ENCODE measurements at places on chromosomes 6 and 20.

- no peak for DNase-seq
These were observed 40.9 kb downstream of the CDKAL1 start for GRCh38 chr6:20575125-20575524.

GRCh38 chr6:56314683-56315523 lies 67.5 kb upstream of the COL21A1 start:
- no peak for DNase-seq

GRCh38 chr20:17895641-17896171 lies 72.9 kb downstream of the SNX5 start:
- DNase-seq, result no peak

DNA sequence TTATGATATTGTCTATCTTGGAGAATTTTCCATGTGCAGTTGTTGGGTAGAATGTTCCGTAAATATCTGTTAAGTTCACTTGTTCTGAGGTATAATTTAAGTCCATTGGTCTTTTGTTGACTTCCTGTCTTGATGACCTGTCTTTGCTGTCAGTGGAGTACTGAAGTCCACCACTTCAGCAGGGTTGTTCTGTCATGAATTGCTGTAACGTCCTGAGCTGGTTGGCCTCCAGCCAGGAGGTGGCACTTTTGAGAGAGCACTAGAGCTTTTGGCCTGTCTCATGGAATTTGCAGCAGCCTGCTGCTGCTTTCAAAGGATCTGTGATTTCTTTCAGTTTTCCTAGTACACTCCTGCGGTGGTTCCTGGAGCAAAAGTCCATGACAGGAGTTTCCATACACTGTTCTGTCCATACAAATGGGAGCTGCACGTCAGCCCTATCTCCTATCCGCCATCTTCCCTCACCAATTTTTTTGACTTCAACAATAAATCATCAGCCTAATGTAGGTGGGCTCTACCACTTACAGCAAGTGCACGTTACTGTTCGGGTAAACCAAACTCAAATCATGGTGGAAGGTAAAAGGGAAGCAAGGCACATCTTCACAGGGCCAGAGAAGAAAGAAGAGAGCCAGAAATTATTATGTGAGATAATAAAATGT lies 46.9 kb upstream of the TRERF1 start:
- DNase-seq, result no peak

- DNase-seq, result peak; percentile 58
These were observed 2.6 kb upstream of the ZBP1 start for GRCh38 chr20:57622579-57623381.

GRCh38 chr6:137475103-137475502 lies 19.1 kb downstream of the OLIG3 start:
- no peak for DNase-seq

- DNase-seq, result no peak
These were observed 106.9 kb downstream of the SLC22A3 start for GRCh38 chr6:160455081-160455480.

DNA sequence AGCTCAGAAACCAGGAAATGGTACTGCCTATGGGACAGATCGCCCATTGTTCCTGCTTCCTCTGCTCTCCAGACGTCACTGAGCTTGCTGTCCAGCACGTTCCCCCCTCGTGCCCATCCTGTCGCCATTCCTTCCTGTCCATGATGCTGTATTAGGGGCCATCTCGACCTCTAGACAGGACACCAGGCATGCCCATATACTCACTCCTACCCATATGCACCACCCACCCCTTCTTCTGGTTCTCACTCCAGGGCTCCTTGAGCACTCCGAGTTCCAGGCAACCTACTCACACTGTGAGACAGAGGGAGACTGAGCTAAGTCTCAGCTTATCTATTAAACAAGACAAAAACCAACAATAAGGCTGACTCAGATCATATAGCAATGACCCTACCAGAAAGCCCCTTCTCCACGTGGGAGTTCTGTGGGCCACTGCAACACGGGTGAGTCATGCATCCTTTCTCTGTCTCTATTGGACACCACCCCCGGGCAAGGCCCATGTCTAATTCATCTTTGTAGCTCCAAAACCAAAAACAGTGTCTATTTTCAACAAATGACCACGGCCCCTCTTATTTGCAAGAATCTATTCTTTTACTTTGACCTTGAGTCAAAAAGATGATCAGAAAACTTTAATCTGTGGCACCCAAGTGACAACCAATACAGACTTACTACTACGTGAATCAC lies 65.7 kb downstream of the PSMG4 start:
- no peak for DNase-seq

DNA sequence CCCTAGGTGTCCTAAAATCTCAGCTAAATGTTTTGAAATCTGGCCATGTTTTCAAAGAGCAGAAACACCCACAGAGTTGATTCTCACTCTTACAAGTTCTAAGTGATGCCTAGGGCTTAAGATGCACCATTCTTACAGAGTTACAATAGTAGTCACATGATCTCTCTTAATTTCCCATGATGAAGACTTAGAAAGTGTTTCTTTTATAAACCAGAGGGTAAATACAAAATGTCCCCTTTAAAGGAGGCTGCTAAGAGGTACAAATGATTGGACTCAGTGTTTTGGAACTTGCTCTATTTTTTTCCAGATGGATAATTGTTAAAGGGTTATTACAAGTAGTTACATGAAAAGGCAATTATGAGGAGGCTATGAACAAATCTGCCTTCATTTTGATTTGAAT lies 244.6 kb downstream of the GRM1 start:
- DNase-seq, result no peak

GRCh38 chr6:131643855-131644460 lies 6.9 kb downstream of the ENPP3 start:
- DNase-seq, result no peak

DNA sequence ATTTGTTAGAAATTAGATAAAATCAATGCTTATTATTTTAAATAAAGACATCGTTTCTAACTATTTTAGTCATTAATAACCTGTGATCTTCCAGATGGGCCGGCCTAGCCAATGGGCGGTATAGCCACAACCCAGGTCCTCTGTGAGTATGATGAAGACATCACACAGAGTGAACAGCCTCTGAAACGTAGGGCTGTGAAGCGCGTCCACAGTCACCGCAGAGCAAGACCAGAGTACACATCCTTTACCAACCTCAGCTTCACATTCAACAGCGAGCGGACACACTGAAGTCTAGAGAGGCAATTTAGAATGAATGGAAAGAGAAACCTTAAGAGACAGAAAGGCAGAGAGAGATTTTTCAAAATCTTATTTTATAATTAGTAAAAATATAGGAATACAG lies 125.0 kb upstream of the RPS6KA2 start:
- DNase-seq, result no peak

- peak; percentile 45 for DNase-seq
These were observed 1.8 kb upstream of the KCNQ5 start for GRCh38 chr6:72619883-72620696.

- DNase-seq, result no peak
These were observed 86.1 kb upstream of the ZNF217 start for GRCh38 chr20:53679597-53680309.

DNA sequence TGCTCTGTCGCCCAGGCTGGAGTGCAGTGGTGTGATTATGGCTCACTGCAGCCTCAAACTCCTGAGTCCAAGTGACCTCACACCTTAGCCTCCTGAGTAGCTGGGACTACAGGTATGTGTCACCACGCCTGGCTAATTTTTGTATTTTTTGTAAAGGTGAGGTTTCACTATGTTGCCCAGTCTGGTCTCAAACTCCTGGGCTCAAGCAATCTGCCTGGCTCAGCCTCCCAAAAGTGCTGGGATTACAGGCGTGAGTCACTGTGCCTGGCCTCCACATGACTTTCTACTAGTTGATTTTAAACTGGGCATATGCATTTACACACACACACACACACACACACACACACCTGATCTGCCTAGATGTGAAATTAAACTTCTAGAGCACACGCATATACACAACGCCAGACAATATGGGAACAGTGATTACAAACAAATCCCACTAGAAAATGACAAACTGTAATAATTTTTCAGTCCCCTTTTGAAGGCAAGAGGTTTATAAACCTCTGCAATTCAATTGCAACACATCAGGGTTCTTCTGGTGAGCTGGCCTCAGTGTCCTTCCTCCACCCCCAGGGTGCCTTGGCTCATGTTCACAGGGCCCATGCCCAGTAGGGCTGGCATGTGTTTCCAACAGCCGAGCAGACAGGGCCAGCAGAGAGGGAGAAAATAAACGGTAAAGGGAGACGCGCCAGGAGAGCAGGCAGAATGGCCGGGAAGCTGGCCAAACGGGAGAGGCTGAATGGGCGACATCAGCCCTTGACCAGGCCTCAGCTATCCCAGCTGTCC lies 31.2 kb downstream of the PARD6B start:
- no peak for DNase-seq

DNA sequence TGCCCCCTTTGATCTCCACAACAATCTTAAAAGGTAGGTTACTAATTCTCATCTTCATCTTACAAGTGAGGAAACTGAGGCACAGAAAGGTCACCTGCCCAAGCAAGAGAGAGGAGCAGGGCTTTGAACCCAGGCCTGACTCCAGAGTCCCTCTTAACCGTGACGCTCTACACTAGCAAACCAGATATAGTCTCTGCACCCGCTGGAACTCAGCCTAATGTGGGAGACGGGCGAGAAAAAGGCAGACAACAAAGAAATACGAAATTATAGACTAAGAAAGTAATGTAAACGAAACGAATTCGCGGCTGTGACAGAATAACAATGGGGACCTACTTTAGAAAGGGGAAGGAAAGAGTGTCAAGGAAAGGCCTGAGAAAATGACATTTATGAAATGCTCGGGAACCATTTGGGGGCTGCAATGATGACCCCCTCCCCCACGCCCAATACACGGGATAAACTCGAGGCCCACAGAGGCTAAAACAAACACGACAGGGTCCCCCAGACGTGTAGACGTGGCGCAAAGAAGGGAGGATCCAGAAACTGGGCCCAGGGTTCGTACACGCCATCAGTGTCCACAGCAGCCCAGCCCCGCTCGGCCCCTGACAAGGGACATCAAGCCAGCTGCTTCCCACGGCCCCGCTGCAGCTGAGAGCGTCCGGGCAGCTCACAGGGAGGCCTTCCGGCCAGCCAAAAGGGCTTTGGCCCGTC lies 637 bp downstream of the TRPC4AP start:
- no peak for DNase-seq

- no peak for DNase-seq
These were observed 72.7 kb downstream of the KHDC1L start for GRCh38 chr6:73152556-73152955.

GRCh38 chr6:2221726-2222274 lies 23.6 kb downstream of the GMDS start:
- no peak for DNase-seq

DNA sequence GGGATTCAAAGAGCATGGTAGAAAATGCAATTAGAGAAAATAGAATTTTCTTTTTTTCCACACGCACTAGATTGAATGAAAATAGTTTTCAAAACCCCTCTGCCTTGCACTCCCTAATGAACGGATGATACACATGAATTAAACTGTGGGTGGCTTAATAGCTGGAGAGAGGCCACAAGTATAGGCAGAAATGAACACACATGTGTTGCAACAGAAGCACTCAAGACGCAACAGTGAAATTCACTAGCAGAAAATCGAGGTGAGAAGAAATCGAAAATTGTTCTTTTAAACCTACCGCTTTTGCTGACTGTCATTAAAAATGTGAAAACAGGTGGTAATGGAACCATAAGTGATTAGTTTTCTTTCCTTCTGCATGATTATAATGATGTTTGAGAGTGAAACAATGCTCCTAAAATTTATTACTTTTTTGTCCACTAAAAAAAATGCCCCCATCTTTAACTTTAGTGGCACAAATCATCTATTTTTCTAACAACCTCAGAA lies 80.1 kb upstream of the SHLD1 start:
- DNase-seq, result no peak

- no peak for DNase-seq
These were observed 25.9 kb upstream of the FOXQ1 start for GRCh38 chr6:1285956-1286355.
